H9 (cell line): ENCODE measurements at places on chromosomes 3 and 15.

- no peak for DNase-seq
Observed at GRCh38 chr3:5056111-5056391, 66.0 kb upstream of the ARL8B start.

DNA sequence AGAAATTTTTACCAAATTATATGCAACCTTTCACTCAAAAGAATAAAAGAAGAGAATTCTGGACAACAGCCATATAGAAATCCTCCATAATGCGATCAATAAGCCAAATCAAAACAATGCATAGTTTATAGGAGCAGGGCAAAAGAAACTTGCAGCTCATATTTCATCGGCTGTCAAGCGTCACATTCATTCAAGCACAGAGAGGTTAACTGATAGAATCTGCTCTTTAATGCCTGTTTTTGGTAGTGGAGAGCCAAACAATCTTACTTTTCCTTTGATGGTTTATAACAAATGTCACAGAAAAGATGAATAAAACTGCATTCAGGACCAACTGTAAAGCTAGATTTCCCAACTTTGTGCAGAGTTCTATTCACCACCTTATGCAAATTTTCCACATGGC is 35.4 kb downstream of the PRTG start:
- no peak for DNase-seq

GRCh38 chr3:30628901-30629590 is 22.6 kb downstream of the TGFBR2 start:
- no peak for DNase-seq

DNA sequence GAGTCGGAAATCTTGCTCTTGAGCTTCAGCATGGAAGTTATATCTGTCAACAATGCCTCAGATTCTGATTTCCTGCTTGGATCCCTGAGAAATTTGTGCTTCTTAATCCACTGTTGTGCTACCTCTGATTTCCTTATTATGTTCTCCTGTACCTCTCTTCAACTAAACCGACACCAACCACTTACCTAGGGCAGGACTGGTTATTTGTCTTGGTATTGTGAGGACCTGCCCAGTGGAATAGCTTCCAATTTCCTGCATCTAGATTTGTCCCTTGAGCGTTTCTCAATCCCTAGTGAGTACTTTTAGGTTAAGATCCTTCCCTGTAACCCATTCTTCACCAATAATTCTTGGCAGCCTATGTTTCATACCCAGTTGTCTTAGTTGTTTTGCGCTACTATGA is 720.5 kb upstream of the ZNF385D start:
- DNase-seq, result no peak

- no peak for DNase-seq
Observed at GRCh38 chr15:83592370-83593040, 61.4 kb upstream of the ADAMTSL3 start.

- no peak for DNase-seq
Observed at GRCh38 chr3:177210744-177211502, 13.6 kb upstream of the TBL1XR1 start.

GRCh38 chr3:63706321-63707085 is 54.0 kb downstream of the SNTN start:
- DNase-seq, result no peak

DNA sequence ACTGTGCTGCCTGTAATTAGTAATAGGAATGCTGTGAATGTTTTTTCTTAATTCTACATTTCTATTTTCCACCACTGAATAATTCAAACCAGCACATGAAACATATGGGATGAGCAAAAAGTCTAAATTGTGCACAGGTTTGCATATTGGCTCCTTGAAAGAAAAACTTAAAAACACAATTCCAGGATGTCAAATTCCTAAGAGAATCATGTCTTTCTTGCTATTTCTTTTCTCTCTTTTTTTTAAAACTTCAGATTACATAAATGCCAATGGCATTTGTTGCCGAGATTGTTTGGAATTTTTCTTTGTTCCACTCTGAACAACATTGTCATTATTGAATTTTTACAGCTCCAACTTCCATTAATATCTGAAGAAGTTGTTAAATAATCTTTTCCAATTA is 60.8 kb downstream of the VGLL3 start:
- no peak for DNase-seq

DNA sequence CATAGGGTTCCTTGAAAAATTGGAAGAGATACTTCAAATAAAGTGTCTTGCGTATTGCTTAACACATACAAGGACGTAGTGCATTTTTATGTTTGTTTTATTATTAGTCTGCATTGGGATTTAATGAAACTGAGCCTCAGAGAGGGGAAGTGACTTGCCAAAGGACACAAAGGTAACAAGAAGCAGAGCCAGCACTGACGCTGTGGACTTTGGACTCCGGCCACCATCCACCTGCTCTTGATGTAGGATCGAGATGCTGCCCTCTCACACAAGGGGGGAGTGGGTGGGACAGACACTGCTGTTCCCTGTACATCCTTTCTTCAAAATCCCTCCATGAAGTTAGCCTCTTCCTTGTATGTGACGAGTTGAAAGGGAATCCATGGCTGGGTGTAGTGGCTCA is 435.4 kb upstream of the RGMA start:
- no peak for DNase-seq

GRCh38 chr15:47339800-47340570 is 377.3 kb upstream of the SEMA6D start:
- no peak for DNase-seq

GRCh38 chr3:15102836-15103235 is 3.9 kb upstream of the RBSN start:
- no peak for DNase-seq

- no peak for DNase-seq
Observed at GRCh38 chr15:69393831-69394491, 20.2 kb upstream of the KIF23 start.
